ENCODE measurements at places on chromosomes 6 and 20. TPM values are rescaled to one million over a fixed set of nuclear protein-coding genes. Genes with fewer than 3 reads are reported as not detected.

Gene TBCC
- 25.3 TPM for total RNA-seq

DNA sequence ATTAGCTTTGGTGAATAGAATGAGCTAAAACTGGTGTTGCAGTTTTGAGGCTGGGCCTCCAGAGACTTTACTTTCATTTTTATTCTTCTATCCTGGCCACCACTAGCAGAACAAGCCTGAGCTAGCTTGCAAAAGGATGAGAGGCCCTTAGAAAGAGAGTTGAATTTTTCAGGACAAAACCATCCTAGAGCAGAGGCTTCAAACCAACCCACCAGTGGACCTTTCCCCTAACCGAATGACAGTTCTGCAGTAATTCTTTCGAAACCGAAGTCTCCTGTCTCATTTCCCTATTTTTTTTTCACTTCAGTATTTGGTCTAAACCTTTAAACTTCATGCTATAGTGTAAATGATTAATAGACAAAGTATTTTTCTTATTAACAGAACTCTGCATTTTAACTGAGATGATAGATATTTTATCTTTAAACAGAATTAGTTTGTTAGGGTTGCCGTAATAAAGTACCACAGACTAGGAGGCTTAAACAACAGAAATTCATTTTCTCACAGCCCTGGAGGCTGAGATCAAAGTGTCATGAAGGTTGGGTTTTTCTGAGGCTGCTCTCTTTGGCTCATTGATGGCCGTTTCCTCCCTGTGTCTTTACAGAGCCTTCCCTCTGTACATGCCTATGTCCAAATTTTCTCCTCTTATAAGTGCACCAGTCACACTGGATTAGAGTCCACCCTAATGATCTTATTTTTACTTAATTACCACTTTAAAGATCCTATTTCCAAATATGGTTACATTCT lies 80.6 kb upstream of the PAK5 start:
- H3K36me3 ChIP-seq: no peaks in the 10 kb centered on the region
- no peak overlapping the region for H3K27ac ChIP-seq
- no peaks in the 10 kb centered on the region for H3K4me1 ChIP-seq
- H3K4me3 ChIP-seq: no peak overlapping the region
- no peak for DNase-seq

GRCh38 chr6:151412909-151413308 lies 21.6 kb upstream of the ZBTB2 start:
- H3K27ac ChIP-seq: no peak overlapping the region
- H3K4me3 ChIP-seq: no peak overlapping the region
- no peaks in the 10 kb centered on the region for H3K27me3 ChIP-seq
- DNase-seq: no peak

Gene OOEP
- 0.77 TPM for total RNA-seq

- H3K27me3 ChIP-seq: no peaks in the 10 kb centered on the region
- no peak overlapping the region for H3K4me3 ChIP-seq
- no peak for DNase-seq
- peak overlapping the region; percentile 46 for H3K27ac ChIP-seq
- H3K36me3 ChIP-seq: peaks cover 34% of the 10 kb centered on the region
These were observed 95.9 kb downstream of the NFATC2 start for GRCh38 chr20:51446656-51447055.

Gene SOX18
- 0.72 TPM for total RNA-seq

GRCh38 chr20:61802721-61803311 lies 262.9 kb downstream of the TAF4 start:
- H3K27me3 ChIP-seq: peaks cover 8% of the 10 kb centered on the region
- H3K36me3 ChIP-seq: no peaks in the 10 kb centered on the region
- DNase-seq: no peak
- H3K27ac ChIP-seq: no peak overlapping the region

DNA sequence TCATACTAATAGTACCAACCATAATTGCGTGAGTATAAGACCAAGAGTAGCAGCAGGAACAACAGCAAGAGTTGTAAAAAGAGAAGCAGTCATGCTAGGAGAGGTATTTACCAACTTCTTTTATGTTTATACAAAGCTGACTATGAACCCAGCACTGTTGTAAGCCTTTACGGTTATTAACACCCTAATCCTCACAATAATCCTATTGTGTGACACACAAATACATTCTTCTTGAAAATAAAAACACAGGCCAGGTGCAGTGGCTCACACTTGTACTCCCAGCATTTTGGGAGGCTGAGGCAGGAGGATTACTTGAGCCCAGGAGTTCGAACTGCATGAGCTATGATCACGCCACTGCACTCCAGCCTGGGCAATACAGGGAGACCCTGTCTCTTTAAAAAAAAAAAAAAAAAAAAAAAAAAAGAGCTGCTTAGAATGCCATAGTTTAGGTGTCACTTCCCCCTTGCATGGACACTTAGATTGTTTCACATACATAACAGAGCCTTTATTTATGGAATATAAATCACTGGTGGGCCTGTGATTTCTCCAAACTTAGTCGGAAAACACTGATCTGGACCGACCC lies 20.2 kb downstream of the HCK start:
- DNase-seq: no peak
- H3K4me3 ChIP-seq: no peak overlapping the region
- no peaks in the 10 kb centered on the region for H3K27me3 ChIP-seq
- no peak overlapping the region for H3K27ac ChIP-seq
- no peaks in the 10 kb centered on the region for H3K36me3 ChIP-seq

DNA sequence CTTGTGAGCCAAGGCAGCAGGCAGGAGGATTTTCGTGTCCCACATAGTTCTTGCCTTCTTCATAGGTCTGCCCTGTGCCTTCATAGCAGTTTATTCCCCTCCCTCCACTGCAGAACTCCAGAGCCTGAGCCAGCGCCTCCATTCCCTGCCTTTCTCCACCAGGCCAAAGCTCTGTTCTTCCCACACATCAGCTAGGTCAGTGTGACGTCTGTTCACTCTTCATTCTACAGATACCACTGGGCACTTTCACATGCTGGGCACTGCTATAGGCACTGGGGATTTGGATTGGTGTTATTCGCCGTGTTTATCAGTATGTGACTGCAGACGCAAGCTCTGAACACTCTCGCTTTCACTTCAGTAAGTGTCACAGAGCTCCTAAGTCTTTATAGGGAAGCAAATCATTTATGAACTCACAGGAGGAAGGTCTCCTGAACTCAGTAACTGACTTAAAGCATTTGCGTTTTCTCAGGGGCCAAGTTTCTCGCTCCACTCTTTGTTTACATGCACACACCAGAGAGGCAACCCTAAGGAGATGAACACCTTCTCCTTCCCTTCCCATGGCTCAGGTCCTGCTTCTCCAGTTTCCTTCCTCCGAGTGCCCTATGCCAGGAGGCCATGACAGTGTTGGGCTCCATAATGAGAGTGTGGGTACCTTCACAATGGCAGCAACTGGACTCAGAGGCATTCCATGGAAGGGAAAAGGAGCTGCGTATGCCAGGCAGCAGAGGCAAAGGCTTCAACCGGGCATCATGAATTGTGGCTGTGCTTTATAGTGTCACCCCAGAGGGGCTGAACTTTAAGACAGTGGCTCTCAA lies 6.3 kb upstream of the APMAP start:
- H3K4me3 ChIP-seq: no peak overlapping the region
- no peak for DNase-seq
- H3K27me3 ChIP-seq: no peaks in the 10 kb centered on the region
- H3K36me3 ChIP-seq: peaks cover 6% of the 10 kb centered on the region

- no peaks in the 10 kb centered on the region for H3K4me1 ChIP-seq
- H3K27me3 ChIP-seq: no peaks in the 10 kb centered on the region
These were observed 78.0 kb downstream of the DZANK1 start for GRCh38 chr20:18388860-18389259.
